Left lobe of liver (tissue), 2 donors: ENCODE measurements at places on chromosomes 2 and 18. TPM values are rescaled to one million over a fixed set of nuclear protein-coding genes. Genes with fewer than 3 reads are reported as not detected.
A peak's percentile ranks its signal among the peaks of the same experiment; 100 is the strongest.

The PIEZO2 gene
- total RNA-seq = 7.3 TPM

The NT5DC4 gene
- not detected for total RNA-seq

The LINC00305 gene
- total RNA-seq = not detected

The LBH gene
- 7.6 TPM for total RNA-seq

The HOXD10 gene
- not detected for total RNA-seq

The ANKRD62 gene
- not detected for total RNA-seq

The EMILIN1 gene
- 16.0 TPM for total RNA-seq

The IGFBP5 gene
- 55.4 TPM for total RNA-seq

The PLEKHH2 gene
- 1.6 TPM for total RNA-seq

The VWA3B gene
- 0.18 TPM for total RNA-seq

The ALLC gene
- 0.20 TPM for total RNA-seq

DNA sequence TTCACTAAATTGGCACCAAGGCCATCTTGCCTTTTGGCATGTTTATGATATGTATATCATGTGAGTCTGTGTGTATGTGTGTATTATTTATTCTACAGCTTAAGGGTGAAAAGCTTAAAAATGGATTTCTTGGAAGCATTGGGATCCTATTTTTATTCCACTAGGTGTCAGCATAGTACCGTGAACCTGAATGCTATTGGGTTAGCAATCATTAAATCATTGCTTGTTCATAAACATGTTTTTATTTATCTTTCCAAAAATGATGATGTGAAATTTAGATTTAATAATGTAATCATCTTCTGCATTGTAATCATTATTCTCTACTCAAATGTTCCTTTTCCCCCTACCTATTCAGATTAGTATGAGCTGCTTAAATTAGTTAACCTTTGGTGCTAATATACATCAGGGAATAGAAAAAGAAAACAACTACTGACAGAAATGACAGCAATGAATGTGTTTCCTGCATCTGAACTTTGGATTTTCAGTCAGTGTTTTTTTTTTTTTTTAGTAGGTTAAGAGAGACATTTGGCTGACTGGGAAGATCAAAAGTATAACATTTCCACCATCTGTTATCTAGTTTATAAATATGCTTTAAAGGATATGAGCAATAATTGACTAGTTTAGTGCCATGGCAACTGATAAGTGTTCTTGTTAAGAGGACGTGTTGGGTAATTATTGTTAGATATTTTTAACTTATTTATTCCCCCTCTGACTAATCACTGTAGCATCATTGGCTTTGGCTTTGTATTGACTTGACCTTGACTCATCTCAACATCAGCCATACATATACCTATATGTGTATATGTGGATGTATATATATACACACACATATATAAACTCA, 14.1 kb upstream of the ZSWIM2 start:
- no peak for DNase-seq

DNA sequence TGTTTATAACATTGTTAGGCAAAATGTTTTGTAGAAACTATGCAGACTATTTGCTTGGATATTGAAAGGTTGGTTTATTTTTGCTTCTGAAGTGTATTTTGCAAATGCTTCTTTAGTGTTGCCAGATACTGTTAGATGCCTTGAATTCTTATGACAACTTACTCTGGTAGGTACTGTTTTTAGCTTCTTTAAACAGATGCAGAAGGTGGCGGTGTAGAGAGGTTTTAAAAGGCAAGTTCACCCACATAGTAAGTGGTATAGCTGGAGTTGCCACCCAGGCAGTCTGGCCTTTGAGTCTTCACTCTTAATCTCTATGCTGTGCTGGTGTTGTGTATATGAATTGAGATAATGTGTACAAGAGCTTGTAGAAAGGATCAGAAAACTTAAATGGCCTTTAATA, 3.6 kb downstream of the PCYOX1 start:
- DNase-seq = no peak

- DNase-seq = no peak
Observed at GRCh38 chr2:226118471-226119429, 680.9 kb downstream of the IRS1 start.

- DNase-seq = no peak
Observed at GRCh38 chr2:71562518-71562917, 109.2 kb downstream of the DYSF start.

- peak; percentile 51 for DNase-seq
Observed at GRCh38 chr18:37393945-37394609, 171.5 kb downstream of the CELF4 start.

GRCh38 chr2:230775737-230776136, 63.1 kb downstream of the CAB39 start:
- DNase-seq = no peak

- DNase-seq = no peak
Observed at GRCh38 chr2:72117718-72118117, 29.9 kb downstream of the CYP26B1 start.

DNA sequence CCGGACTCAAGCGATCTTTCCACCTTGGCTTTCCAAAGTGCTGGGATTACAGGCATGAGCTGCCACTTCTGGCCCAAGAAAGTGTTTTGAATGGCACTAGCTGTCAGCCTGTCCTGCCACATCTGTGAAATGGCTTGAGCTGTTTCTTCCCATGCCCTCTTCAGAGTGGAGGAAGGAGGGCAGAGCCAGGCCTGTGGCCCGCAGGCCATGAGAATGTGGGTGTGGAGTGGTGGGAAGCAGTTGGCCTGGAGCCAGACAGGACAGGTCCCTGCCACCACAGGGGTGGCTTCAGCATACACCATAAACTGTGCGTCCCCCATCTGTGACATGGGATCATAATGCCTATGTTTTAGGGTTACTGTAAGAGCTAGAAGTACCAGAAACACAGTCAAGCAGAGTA, 6.5 kb downstream of the SLC66A3 start:
- no peak for DNase-seq

DNA sequence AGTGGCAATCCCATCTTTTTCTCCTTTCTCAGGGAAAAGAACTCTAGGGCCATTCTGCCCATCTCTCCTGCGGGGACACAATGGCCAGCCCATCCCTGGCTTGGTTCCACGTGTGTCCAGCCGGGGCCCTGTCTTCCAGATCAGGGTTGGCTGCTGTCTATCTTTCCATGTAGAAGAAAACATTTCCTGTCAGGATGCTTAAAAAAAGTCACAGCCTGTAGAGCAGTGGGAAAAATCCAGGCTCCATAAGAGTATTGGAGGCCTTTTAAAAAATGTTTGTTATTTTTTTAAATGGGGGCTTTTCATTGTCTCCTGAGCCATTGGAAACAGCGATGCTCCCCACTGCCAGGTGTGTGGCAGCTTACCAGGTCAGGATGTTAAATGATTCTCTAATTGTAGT, 105.6 kb downstream of the TGFA start:
- DNase-seq = no peak

GRCh38 chr2:28407131-28407975, 14.7 kb downstream of the FOSL2 start:
- no peak for DNase-seq

DNA sequence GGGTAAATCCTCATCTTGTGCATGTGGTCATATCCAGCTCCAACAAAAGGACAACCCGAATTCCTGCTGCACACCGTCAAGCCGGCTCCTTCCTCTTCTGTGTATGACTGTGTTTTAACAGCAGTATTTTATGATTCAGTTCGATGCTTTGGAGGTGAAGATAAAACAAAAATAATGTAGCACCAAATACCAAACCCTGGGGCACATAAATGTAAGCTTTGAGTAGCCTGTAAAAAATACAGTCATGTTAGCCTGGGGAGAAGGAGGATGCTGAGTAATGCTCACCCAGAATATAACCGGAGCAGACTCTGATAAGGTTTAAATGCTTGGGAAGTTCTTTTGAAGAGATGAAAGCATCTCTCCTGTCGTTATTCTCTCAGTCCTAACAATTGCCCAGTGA, 225.0 kb downstream of the SUCLG1 start:
- DNase-seq = no peak

DNA sequence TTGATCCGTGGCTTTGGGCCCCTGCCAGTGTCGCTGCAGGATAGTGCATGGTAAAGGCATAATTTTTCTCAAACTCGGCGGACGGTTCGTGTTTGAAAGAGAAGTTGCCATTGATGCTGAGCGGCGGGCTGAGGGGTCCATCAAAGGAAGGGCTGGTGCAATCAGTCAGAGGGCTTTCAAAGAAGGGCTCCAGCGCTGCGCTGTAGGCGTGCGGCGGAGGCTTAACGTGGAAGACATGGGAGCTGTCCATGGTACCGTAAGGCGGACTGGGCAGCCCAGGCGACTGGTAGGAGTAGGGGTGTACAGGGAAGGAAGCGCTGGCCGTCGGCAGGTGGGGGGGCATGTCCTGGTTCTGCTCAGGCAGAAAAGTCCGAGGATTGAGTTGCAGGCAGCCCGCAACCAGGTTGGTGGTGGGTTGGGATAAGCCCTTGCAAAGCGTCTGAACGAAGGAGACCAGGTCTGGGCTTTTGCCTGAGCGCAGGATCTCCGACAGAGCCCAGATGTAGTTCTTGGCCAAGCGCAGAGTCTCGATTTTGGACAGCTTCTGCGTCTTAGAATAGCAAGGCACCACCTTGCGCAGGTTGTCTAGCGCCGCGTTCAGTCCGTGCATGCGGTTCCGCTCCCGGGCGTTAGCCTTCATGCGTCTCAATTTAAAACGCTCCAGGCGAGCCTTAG, 2.3 kb downstream of the NEUROD1 start:
- DNase-seq = peak; percentile 50

DNA sequence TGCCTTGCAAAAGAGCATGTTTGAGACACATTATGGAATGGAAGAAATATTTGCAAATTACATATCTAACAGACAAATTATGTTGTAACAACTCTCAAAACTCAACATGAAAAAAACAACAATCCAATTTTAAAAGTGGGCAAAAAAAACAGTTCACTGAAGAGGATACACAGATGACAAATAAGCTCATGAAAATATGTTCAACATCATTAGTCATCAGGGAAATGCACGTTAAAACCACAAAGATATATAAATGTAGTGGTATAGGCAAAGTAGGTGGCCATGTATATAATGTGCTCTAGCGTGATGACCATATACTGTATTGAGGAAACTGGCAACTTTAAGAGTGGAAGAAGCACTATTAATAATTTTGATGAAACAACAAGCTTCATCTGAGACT, 220.1 kb downstream of the IRS1 start:
- DNase-seq = no peak

GRCh38 chr2:11366326-11366741, 21.9 kb upstream of the ROCK2 start:
- peak; percentile 83 for DNase-seq

GRCh38 chr2:67879586-67880290, 183.1 kb downstream of the C1D start:
- DNase-seq = no peak

DNA sequence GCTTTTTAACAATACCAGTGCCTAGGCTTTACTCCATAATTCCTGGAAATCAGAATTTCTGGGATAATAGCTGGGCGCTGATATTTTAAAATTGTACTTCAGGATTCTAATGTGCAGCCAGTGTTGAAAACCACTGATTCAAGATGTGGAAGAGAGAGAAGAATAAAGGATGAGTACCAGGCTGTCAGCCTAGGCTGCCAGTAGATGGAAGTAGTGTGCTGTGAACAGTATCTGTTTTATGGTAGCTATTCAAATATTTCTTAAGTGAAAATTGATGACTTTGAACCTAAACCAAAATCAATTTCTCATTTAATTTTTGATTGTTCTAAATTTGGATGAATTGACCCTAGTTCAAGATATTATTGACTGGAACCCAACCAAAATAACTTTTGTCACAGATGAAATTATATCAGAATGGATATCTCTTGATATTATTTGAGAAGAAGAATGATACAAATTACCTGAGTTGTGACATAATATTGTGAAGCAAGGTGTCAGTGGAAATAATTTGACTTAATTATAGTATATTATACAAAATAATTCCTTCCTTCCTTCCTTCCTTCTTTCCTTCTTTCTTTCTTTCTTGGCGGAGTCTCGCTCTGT, 88.0 kb downstream of the COMMD1 start:
- DNase-seq = no peak

DNA sequence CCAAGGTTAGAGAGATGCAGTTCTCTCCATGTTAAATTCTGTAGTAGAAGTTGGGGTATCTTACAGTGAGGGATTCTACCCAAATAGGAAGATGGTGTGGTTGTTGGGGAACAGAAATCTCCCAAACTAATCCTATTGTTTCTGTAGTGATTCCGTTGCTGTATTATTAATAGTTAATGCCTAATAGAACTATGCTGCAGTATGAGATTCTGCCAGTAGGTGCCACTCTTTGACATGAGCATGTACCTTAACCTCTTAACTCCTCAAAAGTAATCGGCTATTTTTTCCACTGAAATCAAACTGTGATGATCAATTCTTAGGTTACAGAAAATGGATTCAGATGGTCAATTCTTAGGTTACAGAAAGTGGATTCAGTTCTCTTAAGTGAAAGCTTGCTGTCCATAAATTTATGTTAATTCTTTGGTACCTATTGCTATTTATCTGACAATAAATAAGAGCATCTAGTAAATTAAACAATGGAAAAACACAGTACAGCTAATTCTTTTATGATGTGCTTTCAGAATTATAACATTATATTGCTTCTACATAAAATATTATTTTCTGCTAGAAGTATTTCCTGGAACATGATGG, 97.9 kb upstream of the DLX2 start:
- DNase-seq = no peak

GRCh38 chr2:122575076-122575475, 819.6 kb downstream of the TSN start:
- DNase-seq = no peak

GRCh38 chr2:234761910-234762309, 189.9 kb upstream of the SH3BP4 start:
- DNase-seq = no peak
